Effector CD8-positive, alpha-beta T cell (primary cell): ENCODE measurements at places on chromosomes 1 and 21.

DNA sequence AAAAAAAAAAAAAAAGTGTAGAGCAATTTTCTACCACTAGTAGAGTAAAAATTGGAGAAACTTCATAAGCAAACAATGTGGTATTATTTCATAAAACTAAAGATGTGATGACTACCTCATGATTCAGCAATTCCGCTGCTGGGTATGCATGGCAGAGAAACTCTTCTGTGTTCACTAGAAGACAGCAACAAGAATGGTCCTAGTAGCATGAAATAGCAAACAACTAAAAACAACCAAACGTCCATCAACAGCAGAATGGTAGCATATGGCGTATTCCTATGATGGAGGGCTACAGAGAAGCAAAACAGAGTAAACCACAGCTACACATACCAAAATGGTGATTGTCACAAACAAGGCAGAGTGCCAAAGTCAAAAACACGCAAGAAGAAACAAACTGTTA lies 18.9 kb downstream of the HTR1D start:
- no peak for DNase-seq

DNA sequence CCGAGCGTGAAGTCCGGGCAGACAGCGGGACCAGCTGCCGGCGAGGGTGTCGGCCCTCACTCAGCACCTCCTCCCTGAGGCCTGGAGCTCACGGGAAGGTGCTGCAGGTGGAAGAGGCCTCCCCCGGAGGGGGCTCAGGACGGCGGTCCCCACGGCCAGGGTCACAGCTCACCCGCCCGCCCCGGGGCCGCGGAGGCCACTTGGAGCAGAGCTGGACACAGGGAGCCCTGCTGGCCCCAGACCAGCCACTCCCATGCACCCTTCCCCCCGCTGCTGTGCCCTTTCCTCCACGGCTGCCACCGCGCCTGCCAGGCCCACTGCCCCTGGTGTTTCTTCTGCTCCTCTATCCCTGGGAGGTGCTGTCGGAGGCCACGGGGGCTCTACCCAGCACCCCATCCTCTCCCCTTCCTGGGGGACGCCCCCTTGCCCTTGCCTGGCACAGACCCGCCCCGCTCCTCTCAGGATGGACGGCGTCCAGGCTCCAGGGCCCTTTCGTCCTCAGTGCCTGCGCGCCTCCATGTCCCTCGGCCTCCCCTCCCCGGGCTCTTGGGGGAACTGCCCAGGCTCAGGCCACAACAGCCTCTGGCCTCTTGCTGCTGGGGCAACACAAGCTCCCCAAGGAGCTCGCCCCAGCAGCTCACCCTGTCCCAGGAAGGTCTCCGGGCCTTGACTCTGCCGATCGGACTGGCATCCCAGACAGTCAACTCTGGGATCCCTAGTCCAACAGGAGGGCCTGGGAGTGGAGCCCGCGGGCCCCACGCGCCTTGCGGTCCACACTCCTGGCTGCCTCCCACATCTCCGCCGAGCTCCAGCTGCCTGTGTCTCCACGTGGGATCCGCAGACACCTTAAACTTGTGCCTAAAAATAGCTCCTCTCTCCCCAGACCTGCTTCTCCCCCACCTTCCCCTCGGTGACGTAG lies 4.1 kb downstream of the TMEM240 start:
- DNase-seq, result no peak

DNA sequence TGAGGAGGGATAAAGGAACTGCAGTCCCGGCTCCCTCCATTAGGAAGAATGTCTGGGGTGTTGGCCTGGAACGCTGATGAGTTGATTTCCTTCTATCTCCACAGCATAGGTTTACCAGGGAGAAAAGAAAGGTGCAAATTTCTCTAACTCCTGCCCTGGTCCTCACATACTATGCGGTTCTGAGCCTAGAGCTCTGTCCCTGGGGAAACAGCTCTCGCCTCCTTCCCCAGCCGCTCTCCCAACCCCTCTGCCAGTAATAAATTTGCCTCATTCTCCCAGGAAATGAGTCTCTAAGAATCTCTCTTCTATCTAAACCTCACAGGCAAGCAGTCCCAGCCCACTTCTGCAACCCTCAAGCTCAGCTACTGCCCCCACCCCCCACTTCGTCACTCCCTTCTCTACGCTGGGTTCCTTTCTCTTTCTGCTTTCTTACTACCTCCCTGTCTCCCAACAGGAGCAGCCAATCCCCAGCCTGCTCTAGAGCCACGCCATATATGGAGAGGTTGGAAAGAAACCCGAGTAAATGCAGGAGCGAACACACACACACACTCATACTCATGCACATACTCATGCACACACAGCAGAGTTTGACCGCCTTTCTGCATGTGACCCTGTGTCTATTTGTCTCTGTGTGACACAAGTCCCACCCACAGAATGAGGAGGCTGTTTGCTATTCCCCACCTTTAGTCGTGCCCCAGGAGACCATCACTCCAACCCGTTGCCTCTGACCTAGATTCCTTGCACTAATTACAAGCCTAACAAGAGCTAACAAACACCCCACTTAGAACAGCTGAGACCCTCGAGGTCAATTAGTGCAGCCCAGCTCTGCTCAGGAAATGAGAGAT lies 13.4 kb downstream of the PLEKHO1 start:
- no peak for DNase-seq

- DNase-seq, result no peak
These were observed 40.0 kb upstream of the EPS15 start for GRCh38 chr1:51559064-51559500.

GRCh38 chr1:233224311-233224710 lies 71.2 kb downstream of the PCNX2 start:
- no peak for DNase-seq

DNA sequence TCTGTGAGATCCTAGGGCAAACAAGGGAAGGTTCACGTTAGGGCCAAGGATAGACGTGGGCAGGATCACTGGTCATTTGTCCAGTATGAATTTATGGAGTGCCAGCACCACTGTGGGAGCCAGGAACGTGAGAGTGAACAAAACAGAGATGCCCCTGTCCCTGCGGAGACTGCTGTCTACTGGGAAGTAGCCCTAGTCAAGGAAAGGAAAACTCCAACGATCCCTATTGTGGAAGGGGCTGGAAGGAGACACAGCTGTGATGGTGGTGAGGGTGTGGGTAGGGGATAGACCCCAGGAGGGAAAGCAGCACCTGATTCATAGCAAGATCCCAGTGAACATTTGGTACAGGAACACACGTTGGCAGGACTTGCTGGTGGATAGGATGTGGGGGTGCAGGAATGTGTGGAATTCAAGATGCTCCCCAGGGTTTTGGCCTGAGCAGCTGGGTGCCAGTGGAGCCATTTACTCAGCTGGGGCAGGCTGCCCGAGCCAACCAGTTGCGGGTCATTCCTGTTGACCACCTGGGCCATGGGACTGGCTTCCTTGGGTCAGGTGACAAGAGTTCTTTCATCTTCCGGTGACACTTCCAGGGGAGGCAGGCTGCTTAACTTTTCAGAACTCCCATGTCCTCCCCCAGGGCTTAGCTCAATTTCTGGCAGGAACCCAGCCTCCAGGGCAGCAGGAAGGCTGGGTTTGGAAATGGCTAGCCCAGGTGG lies 1.2 kb upstream of the ATP13A2 start:
- DNase-seq, result no peak

- no peak for DNase-seq
These were observed 197.6 kb downstream of the CACNA1E start for GRCh38 chr1:181680871-181681270.

DNA sequence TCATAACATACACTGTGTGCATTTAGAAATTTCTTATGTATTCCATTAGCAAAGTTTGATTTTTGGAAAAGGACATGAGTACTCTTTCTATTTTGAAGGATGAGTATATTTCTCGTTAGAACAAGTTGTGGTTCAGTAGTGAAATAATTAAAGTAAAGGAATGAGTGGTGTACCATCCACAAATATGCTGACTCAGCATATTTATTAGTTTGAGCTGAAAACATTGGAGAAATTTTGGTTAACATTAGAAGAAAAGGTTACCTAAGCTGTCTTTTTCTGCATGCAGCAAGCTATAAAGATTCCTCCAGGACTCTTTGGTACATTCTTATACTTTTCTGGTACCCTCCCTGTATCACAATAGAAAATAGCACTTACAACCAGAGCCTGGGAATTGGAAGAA lies 5.7 kb upstream of the OR2L5 start:
- no peak for DNase-seq
